HCT116 (cell line): ENCODE measurements at places on chromosomes 7 and 10.
A peak's percentile ranks its signal among the peaks of the same experiment; 100 is the strongest.

DNA sequence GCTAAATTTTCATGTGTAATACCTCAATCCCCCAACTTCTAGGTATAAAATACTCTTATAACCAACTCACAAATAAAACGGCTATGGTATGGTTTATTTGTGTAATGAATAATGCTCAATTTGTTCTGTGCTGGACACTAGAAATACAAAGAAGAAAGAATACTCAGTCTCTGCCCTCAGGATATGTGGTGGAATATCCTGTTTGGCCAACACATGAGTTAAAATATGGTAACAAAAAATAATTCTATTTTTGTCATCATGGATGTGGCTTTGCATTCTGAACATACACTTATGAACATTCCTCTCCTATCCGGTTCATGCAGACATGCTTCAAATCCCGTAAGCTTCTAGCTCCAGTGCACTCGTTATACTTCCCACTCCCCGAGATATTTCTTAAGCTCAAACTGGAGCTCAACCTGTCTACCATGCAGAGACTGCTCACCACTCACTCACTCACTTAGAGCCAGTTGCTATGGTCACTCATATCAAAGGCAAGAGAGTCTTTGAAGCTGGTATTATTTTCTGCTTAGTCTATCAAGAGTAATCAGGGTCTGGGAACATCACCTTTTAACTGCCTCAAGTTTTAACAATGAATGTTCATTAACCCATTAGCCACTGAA, 53.8 kb upstream of the SLC16A12 start:
- no peak for DNase-seq

GRCh38 chr10:93566435-93567276, at the start of gene FFAR4:
TSS of gene FFAR4 (plus strand) at chr10:93566665. CDS start at chr10:93566721, 56 bp downstream.
- DNase-seq: no peak

- no peak for DNase-seq
These were observed 224.1 kb downstream of the DNAJB6 start for GRCh38 chr7:157560710-157561522.

DNA sequence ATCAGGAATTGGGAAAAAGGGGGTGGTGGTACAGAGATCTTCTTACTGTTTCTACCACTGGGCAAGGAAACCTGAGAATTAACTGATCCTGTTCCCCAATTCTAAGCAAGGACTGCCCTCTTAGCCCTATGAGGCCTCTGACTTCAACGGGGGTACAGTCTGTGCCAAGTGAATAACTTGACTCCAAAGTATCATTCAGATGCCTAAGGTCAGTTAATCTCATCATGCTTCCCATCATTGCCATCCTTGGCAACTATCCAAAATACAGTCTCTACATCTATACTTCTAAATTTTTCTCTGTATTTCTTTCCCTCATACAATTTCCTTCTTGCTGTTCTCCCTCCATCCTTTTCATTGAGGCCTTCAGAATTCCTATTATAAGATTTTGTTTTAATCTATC, 10.5 kb downstream of the PPP3CB start:
- no peak for DNase-seq

DNA sequence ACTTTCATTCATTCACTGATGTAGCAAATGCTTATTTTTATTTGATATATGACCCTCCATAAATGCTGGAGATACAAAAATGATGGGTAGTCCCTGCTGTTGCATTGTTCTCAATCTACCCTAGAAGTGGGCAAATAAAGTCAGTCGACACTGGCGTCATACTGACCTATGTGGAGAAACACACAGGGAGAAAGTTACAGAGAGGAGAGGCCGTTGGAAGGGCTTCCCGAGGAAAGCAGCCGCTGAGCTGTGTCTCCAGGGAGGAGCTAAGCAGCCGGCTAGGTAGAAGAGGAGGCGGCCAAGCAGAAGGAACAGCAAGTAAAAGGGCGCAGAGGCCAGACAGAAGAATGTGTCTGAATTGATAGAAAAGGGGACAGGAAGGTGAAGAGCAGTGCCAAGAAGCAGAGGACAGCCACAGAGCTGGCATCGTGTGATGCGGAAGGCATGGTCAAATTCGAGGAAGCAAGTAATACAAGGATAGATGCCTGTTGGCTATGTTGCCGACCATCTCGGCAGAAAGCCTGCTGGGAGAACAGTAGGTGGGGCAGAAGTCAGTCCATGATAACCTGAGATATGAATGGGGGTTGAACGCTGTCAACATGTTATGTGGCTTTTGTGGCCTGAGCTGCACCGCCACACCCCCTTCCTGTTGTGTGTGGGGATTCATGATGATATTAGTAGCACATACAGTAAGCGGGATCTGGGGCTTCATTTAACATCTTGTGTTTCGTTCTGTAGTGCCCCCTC, 25.9 kb downstream of the ST8SIA6 start:
- no peak for DNase-seq

- DNase-seq: no peak
These were observed at the start of gene TARP for GRCh38 chr7:38273286-38273995. TSS of gene TARP (minus strand) at chr7:38273636.

GRCh38 chr10:75663947-75664664, 232.7 kb downstream of the LRMDA start:
- no peak for DNase-seq

- DNase-seq: no peak
These were observed 70.9 kb downstream of the TFPI2 start for GRCh38 chr7:93819699-93820098.

DNA sequence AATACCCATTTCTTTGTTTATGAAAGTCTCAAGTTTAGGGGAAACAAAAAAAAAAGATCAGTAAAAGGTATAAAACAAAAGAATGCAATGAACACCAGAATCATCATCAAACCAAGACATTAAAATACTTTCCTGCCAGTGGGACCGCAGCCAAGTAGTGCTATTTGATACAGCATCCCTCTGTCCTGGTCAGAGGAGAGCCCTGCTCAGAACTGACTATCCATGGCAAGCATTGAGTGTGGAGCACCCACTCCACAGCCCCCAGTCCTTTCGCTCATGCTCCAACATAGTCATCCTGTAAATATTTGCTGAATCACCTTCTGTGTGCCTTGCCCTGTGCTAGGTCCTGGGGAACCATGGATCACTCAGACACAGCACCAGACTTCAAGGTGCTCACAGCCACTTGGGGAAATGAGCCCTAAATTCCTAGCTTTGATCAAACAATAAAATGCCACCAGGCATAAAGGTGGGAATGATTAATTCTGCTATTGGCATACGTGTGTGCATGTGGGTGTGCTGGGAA, 213.6 kb upstream of the TBX20 start:
- DNase-seq: peak; percentile 4

- no peak for DNase-seq
These were observed 22.4 kb upstream of the GDF10 start for GRCh38 chr10:47277352-47278151.

- DNase-seq: no peak
These were observed 22.6 kb downstream of the UNCX start for GRCh38 chr7:1255080-1255816.

GRCh38 chr10:79459243-79459642, 13.8 kb upstream of the ZCCHC24 start:
- no peak for DNase-seq

DNA sequence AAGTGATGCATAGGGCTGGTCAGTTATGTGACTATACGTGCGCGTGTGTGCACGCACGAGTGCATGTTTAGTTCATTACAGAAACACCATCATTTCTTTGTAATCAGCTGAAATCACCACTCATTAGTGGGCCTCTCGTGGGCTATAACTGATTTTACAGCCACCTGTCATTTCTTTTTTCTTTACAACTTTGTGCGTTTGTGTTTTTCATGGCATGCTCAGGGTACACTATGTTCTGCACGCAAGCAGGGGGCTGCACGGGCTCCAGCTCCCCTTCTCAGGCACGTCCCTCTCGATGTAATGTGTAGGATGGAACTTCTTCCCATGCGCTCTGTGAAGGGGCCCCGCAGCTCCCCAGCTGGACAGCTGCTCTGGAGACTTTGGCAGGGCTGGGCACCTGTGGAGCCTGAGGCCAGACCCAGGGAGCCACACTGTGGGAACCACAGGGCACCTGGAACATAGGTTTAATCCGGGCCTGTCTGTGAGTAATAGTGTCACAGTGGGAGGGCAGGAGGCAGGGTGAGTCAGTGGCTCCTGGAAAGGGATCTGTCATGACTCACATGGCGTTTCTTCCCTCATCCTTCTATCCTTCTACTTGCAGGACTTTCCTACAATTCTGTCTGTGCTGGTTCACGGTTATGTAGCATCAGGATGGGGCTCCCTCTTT, 4.9 kb downstream of the GCK start:
- peak; percentile 78 for DNase-seq

- DNase-seq: no peak
These were observed 128.2 kb upstream of the CHST15 start for GRCh38 chr10:124221356-124222317.

DNA sequence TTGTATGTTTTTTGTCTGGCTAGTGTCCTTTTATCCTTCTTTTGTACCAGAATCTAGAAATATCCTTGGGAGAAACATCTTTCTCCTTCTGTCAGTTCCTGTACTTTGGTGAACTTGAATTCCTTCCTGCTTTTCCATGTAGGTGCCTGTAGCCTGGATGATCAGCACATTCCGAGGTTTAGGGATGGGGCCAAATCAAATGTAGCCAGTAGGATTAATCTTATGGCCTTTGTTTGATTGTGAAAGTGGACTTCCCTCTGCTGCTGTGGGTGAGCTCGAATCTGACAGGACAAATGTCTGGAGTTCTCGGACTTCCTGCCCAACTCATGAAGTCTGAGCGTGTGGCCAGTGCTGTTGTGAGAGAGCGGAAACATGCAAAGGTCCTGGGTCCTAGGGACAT, 33.2 kb upstream of the NAMPT start:
- DNase-seq: no peak

- DNase-seq: peak; percentile 27
These were observed 64.2 kb downstream of the PHYHIPL start for GRCh38 chr10:59240582-59241183.

DNA sequence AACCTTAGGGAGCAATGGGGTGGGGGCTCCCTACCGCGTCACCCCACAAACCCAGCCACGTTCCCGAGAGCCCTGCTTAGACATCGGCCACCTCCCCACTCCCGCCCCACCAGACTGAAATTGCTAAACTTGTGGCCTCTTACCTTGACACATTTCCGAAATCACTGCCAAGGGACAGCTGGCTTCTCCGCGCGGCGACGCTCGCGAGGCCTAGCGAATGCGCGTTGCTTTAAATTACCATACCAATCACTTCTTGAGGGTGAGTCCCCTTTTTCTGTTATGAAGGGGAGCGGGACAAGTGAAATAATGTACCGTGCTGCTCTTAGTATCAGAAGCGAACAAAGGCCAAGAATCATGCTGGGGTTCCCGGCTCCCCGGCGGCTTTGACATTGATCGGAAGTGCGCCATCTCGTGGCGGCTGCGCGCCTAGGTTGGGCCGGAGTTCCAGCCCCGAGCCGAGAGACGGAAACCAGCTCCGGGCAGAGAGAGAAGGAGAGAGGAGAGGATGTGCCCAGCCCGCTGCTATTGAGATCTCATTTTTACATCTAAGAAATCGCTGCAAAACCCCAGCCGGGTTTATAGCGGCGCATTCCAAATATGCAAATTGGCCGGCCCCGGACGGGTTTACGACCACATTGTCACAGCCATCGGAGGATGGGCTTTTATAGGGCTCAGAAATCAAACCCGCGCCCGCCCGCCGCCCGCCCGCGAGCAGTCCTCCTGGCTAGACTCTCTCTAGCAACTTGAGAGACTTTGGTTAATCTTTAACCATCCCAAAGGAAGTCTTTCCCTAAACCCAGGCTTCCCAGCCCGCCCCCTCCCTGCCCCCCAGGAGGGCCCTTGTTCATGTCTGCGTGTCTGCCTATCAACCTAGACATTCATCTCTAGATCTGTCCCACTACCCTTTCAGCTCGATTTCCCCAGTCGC, 5.3 kb downstream of the HOXA11 start:
- DNase-seq: no peak

DNA sequence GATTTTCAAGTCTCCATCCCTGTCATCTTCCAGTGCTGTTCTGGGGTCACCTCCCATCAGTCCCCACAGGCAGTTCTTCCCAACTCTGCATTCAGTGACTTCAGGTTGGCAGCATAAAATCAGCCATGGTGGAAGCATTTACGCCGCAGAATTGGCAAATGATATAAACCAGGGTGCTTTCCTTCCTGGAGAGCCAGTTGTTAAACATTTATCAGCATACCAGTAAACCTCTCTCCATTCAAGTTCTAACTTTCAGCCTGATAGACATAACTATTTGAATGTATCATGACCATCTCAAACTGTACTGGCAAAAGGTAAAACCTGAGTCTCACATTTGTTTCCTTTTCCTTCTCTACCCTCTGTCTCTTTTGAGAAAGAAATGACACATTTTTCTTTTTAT, 69.7 kb upstream of the ITPRID1 start:
- no peak for DNase-seq

DNA sequence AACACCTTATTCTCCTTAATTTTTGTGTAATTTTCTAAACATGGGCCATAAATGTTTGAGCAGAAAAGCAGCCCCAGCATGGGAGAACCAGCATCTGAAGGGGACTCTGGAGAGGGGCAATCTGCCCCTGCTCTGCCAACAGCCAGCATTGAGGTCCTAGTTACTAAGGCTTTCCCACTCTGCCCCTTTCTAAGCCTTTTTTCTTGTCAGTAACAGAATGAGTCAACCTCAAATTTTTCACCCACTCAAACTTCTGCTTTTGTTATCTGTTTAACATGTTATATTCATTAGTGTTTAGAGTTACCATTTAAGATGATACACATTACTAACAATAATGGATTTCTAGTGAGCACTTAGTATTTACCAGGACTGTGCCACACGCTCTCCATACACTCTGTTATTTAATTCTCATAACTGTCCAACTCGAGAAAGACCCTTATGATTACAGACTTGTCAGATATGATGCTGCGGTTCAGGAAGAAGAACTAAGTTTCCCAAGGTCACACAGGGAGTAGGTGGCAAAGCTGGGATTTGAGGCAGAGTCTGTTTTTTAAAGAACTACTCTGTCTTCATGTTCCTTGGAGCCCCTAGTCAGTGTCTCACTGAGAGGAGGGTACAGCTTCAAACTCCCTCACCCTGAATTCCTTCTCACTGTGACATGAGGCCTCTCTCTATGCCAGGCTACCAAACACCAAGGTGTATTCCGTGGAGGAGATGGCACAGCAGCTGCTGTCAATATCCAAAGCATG, 19.9 kb upstream of the GPAM start:
- DNase-seq: no peak

GRCh38 chr7:4642468-4643203, 39.5 kb upstream of the FOXK1 start:
- no peak for DNase-seq

- DNase-seq: no peak
These were observed 20.5 kb upstream of the FAM13C start for GRCh38 chr10:59382831-59383295.

DNA sequence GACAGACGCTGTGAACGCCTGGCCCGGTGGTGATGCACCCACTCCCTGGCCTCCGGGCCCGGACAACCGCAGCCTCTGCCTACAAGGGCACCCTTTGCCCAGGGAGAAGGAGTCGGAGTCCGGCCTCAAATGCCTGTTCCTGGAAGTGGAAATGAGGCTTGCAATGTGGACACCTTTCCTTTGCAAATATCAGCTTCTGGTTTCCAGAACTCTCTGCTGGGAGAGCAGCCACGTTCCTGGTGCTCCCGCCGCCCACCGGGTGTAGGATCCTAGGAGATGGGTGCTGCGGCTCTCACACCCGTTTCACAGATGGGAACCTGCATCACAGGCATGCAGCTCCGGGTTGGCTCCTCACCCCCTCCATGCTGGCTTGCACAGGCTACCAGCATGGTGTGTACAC, 2.9 kb downstream of the FOXL3 start:
- DNase-seq: no peak
